ENCODE measurements at places on chromosomes 1 and 21.

GRCh38 chr1:208536212-208536611 is 292.0 kb upstream of the PLXNA2 start:
- DNase-seq, result no peak

DNA sequence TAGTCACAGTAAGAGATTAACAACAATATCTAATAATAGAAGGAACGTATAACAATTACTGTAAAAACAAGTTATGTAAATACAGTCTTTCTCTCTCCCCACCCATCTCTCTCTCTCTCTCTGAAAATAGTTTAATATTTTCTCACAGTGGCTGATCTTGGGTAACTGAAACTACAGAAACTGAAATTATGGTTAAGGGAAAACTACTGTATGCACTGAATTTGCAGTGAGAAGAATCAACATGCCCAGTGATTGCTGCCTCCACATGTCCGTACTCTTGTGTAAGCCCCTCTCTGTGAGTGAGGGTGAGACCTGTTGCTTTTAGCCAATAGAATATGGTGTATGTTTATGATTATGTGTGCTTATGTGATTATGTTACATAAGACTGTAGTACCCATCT is 1.6 kb downstream of the KRTAP6-1 start:
- no peak for DNase-seq

DNA sequence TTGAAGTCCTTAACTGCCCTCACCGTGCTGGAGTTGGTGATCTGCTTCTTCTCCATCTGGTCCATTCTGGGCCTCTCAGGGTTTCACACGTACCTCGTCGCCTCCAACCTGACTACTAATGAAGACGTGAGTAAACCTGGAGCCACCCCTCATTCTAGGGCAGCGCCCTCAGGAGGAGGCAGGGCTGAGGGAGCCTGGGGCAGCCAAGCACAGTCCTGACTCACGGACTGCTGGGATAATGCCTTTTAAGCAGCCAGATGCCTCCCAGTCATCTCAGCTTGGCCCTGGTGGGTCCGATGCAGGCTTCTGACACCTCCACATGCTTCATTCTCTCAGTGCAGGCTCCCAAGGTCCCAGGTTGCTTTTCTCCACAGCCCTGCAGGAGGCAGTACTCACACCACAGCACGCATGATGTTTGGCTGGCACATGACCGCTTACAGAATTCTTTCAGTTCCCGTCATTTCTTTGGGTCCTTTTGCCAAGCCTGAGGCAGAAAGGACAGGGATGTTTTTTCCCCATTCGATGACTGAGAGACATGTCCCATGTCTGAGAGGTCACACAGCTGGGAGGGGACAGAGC is 11.8 kb upstream of the SFN start:
- DNase-seq, result no peak

DNA sequence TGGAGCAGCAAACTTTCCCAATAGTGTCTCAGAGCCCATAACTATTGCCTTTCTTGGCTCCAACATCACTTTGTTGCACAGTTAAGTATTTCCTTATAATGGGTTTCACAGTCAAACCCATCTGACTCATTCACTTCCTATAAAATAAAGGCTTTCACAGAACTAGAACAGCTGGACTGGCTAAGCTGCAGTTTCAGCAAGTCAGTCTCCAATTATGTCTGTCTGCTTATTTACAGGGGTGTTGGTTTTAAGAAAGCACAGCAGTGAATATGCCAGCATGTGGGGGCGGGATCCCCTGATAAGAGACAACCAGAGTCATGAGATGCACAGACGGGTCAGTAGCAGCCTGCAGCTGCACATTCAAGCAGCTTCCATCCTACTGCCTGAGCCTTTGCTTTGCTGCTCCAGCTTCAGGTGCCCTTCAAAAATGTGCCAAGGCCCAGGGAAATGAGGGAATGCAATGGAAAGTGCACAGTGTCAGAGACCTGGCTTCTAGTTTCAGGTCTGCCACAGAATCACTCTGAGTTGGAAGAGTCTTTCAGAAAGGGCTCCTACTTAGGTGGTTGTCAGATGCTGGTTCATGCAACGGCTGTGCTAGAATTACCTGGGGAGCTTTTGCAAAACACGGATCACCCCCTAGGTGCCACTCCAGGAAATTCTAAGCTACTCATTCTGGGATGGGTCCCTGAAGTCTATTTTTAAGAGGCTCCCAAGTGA is 24.8 kb downstream of the RNF19B start:
- DNase-seq, result peak; percentile 86

DNA sequence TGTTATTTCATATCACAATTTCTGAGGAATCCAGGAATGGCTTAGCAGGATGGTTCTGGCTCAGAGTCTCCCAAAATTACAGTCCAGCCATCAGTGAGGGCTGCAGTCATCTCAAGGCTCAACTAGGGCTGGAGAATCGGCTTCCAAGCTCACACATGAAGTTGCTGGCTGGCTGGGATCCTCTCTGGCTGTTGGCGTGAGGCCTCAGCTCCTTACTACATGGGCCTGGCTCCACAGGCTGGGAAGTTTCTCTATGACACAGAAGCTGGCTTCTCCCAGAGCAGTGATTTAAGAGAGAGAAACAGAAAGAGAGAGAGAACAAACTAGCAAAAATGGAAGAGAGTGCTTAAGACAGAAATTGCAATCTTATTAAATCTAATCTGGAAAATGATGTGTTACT is 38.8 kb upstream of the RGS8 start:
- no peak for DNase-seq

DNA sequence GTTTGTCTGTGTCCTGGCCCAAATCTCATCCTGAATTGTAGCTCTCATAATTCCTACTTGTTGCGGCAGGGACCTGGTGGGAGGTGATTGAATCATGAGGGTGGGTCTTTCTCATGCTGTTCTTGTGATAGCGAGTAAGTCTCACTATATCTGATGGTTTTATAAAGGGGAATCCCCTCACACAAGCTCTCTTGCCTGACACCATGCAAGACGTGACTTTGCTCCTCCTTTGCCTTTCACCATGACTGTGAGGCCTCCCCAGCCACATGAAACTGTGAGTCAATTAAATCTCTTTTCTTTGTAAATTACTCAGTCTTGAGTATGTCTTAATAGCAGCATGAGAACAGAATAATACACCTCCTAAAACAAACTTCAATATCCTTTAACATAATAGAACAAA is 1065.6 kb downstream of the PLA2G4A start:
- no peak for DNase-seq

DNA sequence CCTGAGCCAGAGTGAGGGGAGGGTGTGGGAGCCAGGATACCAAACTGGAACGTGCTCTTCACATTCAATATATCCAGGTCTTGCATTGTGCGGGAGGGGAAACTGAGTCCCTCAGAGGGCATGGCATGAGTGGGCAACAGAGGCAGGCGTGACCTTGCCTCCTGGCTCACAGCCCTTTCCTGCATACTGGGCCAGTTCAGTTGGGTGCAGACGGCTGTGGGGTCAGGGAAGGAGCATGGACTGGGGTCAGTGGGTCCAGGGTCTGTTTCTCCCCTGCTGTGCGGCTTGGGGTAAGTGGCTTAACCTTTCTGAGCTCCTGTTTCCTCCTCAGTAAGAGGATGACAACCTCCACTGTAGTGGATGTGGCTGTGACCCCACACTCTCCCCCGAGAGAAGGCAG is 16.6 kb downstream of the SERINC2 start:
- no peak for DNase-seq

- DNase-seq, result peak; percentile 23
Observed at GRCh38 chr1:23628951-23629387, 62.6 kb upstream of the RPL11 start.

GRCh38 chr1:23868557-23869016 is 497 bp upstream of the FUCA1 start:
- no peak for DNase-seq

GRCh38 chr1:68213843-68214242 is 18.5 kb downstream of the WLS start:
- no peak for DNase-seq

DNA sequence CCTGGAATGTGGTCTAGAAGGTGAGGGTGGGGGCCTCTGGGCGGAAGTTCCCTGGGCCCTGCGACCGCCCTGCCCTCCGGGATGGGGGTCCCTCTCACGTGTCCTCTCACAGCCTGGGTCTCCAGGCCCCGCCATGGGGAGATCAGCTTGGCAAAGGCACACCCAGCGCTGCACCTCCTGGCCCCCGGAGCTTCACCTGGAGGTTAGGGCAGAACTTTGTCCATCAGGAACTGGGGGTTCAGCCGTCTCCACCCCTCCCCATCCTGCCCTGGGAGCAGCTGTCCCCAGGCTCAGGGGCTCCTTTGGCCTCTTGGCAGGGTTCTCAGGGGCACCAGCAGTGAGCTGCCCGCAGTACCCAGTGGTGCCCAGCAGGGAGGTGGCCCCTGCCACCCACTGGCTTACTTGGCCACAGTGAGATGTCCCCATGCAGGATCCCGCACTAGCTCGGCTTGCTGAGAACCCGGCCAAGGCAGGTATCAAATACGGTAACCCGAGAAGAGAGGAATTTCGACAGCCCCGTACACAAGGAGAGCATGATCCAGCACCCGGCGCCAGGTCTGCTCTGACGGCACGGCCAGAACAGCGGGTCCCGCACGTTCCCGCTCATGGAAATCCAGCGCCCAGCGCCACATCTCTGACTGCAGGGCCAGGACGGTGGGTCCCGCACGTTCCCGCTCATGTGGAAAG is 36.7 kb downstream of the RRP1 start:
- no peak for DNase-seq

DNA sequence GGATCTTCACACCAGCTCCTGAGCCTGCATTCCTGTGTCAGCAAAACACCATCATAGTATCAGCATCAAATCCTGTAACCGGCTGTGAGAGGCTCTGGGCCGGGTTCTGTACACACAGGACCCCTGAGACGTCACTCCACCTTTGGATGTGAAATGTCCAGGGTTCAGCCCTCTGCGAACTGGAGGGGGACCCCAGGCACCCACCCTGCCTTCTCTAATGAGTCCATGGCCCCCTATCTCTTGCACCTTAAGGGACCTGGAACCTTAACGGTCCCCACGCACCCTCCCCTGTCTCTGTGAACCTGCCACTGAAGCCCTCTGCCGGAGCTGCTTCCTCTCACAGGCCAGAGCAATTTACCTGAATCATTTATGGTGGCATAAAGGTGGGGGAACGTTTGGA is 257.8 kb downstream of the NPHP4 start:
- DNase-seq, result no peak

- no peak for DNase-seq
Observed at GRCh38 chr1:8814865-8815264, 2.6 kb downstream of the RERE start.

- DNase-seq, result peak; percentile 25
Observed at GRCh38 chr1:228527596-228527995, 40.4 kb downstream of the RNF187 start.

DNA sequence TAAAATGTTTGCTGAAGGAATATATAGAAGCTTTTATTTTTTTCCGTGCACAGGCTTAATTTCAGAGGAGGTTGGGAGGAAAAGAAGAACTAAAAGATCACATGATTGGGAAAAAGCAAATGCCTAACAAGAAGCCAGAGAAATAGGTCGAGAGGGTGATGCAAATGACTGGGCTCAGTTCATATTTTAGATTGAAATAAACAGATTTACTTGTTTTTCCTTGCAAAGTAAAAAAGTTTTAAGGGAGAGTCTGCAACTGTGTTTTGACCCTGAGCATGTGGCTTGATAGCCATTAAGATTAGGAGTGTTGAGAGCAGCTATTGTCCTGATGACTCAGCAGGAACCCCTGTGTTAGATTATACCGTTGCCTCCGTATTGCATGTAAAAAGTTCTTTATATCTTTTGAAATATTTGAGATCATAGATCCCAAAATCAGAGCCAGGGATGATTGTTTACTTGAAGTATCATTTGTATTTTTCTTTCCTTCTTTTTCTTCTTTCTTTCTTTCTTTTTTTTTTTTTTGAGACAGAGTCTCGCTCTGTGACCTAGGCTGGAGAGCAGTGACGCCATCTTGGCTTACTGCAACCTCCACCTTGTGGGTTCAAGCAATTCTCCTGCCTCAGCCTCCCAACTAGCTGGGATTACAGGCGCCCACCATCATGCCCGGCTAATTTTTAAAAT is 20.2 kb downstream of the CLIC4 start:
- peak; percentile 43 for DNase-seq

- no peak for DNase-seq
Observed at GRCh38 chr1:160159846-160160245, 8.4 kb downstream of the ATP1A4 start.

DNA sequence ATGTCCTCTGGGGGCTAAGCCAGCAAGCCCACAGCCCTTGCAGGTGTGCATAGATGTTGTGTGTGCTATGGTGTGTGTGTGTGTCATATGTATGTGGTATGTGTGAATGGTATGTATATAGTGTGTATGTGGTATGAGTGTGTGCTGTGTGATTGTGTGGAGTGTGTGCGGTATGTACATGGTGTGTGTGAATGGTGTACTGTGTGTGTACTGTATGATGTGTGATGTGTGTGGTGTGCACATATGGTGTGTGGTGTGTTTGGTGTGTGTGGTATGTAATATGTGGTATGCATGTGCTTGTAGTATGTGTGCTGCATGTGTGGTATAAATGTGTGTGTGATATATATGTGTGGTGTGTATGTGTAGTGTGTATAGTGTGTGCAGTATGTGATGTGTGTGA is 107.0 kb downstream of the CAPN8 start:
- no peak for DNase-seq

- DNase-seq, result no peak
Observed at GRCh38 chr1:161193561-161194235, 5.2 kb downstream of the ADAMTS4 start.

GRCh38 chr1:28070725-28071593 is 17.5 kb downstream of the EYA3 start:
- DNase-seq, result no peak

DNA sequence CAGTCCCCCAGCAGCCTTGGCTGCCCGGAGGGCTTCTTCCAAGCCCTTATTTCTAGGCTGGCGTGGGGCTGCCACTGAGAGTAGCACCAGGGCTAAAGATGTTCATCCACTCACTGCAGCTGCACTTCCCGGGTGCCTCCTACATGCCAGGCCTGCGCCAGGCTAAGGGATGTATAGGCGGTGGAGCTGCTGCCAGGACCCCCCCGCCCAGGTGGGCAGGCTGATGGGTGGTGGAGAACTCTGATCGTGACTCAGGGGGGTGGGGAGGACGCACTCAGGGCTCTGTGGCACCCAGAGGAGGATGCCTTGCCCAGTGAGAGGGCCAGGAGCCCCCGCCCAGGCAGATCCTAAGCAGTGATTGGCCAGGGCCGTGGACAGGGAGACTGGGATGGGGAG is 34.1 kb downstream of the CFAP74 start:
- DNase-seq, result no peak

DNA sequence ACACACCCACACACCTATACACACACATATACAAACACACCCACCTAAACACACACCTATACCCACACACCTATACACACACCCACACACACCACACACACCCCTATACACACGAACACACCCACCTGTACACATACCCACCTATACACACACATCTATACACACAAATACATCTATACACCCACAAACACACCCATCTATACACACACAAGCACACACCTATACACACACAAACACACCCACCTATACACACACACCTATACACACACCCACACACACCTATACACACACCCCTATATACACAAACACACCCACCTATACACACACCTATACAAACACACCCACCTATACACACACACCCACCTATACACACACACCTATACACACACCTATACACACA is 116.4 kb upstream of the VAMP3 start:
- DNase-seq, result no peak

Data from suppressor macrophage treated with lipopolysaccharide for 1 hour (primary cell).